ENCODE measurements at places on chromosomes 11 and 22.

GRCh38 chr11:110174645-110175310 is 81.6 kb downstream of the ZC3H12C start:
- no peak for DNase-seq

DNA sequence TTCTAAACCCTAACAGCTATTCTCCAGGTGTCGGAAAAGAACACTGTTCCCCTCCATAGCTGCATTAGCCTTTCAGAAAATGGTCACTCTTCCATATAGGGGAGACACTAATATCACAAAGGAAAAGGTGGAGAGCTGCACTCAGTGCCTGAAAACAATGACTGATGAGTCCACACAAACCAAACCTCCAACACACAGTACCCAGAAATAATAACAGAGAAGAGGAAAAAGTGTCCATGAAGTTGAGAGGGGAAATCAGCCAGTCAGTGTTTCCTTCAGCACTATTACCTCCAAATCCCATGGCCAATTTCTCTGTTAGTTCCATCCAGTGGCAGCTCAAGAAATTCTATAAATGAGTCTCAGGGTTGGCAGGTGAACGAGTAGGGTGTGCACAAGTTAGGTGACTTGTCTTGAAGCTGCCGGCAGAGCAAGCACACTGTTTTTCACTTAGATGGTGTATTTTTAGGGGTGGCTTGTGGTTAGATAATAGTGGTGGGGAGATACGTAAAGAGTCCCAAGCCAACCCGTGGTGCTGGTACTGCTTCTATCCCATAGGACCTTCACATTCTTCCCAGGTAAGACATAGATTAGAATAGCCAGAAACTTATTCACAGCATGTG is 84.5 kb upstream of the CHRM4 start:
- DNase-seq = no peak

- DNase-seq = no peak
Measured at GRCh38 chr11:17639091-17639490, 80.3 kb upstream of the MYOD1 start.

DNA sequence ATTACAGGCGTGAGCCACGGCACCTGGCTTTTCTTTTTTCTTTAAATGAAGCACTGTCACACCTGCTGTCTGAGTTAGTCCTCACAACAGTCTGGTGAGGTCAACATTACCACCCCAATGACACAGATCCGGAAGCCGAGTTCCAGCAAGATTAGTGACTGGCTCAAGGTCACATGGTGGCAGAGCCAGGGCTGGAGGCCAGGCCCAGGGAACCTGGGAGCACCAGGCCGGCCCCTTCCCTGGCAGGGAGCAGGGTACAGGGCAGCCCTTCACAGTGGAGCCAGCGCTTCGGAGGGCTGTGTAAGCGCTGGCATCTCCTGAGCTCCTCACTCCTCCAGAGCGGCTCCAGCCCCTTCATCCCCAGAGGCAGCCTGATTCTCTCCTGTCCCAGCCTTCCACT is 118.7 kb downstream of the ST3GAL4 start:
- DNase-seq = no peak

All from pons (tissue), 1 donor.